ENCODE measurements at places on chromosomes 2 and 18.

- peak; percentile 89 for DNase-seq
Observed at GRCh38 chr18:27921904-27922751, 254.8 kb downstream of the CDH2 start.

GRCh38 chr2:158391876-158392275, 64.7 kb downstream of the CCDC148 start:
- DNase-seq: no peak

- no peak for DNase-seq
Observed at GRCh38 chr2:219129589-219129988, 31.0 kb downstream of the NHEJ1 start.

GRCh38 chr18:74897971-74898657, 300.4 kb downstream of the ZNF407 start:
- peak; percentile 45 for DNase-seq

GRCh38 chr18:42792731-42793130, 322.8 kb downstream of the RIT2 start:
- no peak for DNase-seq

DNA sequence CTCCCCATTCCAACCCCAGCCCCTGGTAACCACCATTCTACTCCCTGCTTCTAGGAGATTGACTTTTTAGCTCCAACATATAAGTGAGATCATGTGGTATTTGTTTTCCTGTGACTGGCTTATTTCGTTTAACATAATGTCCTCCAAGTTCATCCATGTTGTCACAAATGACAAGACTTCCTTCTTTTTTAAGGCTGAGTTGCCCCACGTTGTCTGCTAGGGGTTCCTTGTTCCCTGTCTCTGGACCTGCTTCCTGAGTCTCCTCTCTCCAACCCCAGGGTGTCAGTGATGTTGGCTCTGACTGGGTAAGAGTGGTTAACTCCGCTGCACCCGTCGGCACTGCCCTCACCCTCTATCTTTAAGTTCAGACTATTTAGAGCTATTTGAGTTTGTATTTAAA, 175.2 kb downstream of the SH3RF3 start:
- DNase-seq: no peak

All from SJSA1 (cell line).